ENCODE measurements at places on chromosomes 2 and 18.

GRCh38 chr2:220154304-220154703 is 526.9 kb downstream of the SLC4A3 start:
- no peak for DNase-seq

DNA sequence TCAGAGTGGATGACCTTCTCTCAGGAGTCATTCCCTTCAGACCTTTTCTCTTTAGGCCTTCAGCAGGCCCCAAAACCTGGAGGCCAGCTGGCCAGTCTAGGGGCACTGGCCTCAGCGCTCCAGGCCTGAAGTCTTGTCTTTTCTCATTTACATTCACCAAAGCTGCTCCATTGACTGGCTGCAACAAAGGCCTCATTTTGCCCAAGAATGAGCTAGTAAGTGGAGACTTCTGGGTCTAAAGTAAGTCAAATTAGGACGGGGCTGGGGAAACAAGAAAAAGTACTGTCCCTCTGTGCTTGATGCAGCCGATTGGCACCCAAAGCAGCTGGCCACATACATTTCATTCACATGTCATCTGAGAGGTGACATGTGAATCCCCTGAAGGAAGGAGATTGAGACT is 83.8 kb upstream of the RIOK3 start:
- no peak for DNase-seq

GRCh38 chr2:102258386-102259074 is 52.8 kb upstream of the IL1RL1 start:
- DNase-seq: no peak

DNA sequence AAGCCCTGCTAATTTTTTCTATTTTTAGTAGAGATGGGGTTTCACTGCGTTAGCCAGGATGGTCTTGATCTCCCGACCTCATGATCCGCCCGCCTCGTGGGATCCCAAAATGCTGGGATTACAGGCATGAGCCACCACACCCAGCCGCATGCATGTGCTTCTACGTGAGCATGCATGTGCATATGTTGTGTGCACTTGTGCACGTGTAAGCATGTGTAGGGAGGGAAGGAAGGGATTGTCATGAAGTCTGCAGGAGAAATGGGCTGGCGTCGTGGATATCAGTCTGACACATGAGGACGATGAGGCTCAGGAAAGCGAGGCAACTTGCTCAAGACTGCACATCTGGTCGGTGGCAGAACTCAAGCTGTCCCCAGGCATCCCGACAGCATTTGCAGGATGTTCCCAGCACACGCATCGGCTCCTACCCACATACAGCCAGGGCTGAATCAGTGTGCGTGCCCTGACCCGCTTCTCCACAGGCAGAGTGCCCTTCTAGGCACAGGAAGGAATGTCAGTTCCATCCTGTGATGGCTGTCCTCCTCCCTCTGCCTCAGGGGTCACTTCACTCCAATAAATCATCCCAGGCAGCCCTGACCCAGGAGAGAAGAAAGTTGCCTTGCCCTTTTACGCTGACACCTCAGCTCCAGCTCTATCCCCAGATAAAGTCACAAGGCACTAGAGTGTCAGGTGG is 49.9 kb upstream of the SLC14A2 start:
- DNase-seq: no peak

All from NCI-H510A (cell line).